ENCODE measurements at places on chromosomes 4 and X. TPM values are rescaled to one million over a fixed set of nuclear protein-coding genes. Genes with fewer than 3 reads are reported as not detected.

DNA sequence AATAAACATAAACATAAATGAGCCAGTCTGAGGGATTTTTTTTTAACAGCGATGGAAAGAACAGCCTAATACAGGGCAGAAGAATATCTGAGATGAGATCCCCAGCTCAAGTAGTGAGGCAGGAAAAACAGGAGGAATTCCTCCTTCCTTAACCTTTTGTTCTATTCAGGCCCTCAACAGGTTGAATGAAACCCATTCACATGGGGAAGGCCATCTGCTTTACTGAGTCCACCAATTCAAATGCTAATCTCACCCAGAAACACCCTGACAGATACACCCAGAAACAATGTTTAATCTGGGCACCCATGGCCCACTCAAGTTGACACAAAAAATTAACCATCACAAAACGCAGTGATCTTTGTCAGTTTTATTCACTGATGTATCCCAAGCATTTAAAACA, 45.5 kb downstream of the SMIM31 start:
- no peaks in the 10 kb centered on the region for H3K36me3 ChIP-seq
- H3K27ac ChIP-seq, result no peak overlapping the region
- no peak overlapping the region for H3K4me3 ChIP-seq
- no peaks in the 10 kb centered on the region for H3K27me3 ChIP-seq
- H3K4me1 ChIP-seq, result peaks cover 10% of the 10 kb centered on the region
- DNase-seq, result no peak

The OTUD6A gene
- total RNA-seq, result not detected

The NSG1 gene
- not detected for total RNA-seq

- no peaks in the 10 kb centered on the region for H3K4me1 ChIP-seq
- H3K4me3 ChIP-seq, result no peak overlapping the region
- no peak for DNase-seq
- H3K27ac ChIP-seq, result no peak overlapping the region
Measured at GRCh38 chrX:128464116-128464515, 411.9 kb upstream of the ACTRT1 start.

- H3K27me3 ChIP-seq, result no peaks in the 10 kb centered on the region
- DNase-seq, result no peak
- no peaks in the 10 kb centered on the region for H3K4me1 ChIP-seq
- H3K4me3 ChIP-seq, result no peak overlapping the region
- no peak overlapping the region for H3K27ac ChIP-seq
Measured at GRCh38 chr4:70836081-70836480, 3.6 kb downstream of the GRSF1 start.

DNA sequence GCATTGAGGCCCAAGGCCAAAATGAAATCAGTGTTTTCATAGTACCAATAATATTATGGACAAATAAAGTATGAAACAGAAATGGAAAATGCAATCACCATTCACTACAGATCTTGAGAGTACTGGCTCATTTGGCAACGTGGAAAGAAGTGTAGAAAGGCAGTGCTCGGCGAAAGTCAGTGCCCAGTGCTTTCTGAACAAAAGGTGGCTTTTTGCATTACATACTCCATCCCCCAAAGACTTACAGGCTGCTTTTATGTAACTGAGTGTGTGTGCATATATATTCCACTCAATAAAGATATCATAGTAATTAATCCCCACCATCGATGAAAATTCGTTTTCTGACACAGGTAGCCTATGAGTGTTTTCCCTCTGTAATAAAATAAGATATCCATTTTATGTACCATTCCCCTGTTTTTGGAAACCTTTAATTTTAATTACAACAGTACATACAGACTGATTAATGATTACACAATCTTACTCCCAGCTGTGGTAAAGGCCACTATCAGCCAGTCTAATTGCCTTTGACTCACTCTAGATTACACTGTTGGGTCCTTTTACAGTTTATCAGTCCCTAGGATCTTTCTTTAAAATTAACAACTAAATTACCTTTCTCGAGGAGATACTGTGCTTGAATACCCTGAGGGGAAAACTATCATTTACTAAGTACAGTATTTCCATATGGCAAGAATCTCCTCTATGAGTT, 65.9 kb downstream of the MAD2L1 start:
- H3K4me3 ChIP-seq, result no peak overlapping the region
- no peak for DNase-seq
- H3K27me3 ChIP-seq, result no peaks in the 10 kb centered on the region
- H3K4me1 ChIP-seq, result no peaks in the 10 kb centered on the region
- H3K36me3 ChIP-seq, result no peaks in the 10 kb centered on the region

Data from SJCRH30 (cell line).